Stimulated activated CD8-positive, alpha-beta memory T cell treated with anti-CD3 and anti-CD28 coated beads, Interleukin-4, amount 100 ng/mL, for 48 hours (primary cell): ENCODE measurements at places on chromosomes 3 and 15.

DNA sequence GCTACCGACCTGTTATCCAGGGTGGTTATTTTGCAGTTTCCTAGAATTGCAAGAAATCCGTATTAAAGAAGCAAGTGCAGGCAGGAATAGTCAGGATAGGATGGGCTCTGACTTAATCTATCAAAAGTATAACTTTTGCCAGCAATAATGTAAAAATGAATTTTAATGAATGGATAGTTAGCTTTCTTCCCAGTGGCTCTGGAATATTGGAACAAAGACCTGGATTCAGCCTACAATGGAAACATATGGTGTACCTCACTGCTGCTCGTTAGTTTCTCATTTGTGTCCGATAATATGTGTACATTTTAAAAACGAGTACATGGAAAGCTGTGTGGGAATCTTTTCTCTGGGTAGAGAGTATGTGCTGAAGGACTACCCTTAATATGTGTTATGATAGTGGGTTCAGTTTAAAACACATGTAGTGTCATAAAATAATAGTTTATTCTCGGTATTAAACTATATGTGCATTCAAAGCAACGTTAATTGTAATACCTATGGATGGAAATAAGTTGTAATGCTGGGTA, 805 bp downstream of the SERPINI1 start:
- no peak for DNase-seq

- no peak for DNase-seq
These were observed 435.8 kb downstream of the SHQ1 start for GRCh38 chr3:72412340-72412956.

DNA sequence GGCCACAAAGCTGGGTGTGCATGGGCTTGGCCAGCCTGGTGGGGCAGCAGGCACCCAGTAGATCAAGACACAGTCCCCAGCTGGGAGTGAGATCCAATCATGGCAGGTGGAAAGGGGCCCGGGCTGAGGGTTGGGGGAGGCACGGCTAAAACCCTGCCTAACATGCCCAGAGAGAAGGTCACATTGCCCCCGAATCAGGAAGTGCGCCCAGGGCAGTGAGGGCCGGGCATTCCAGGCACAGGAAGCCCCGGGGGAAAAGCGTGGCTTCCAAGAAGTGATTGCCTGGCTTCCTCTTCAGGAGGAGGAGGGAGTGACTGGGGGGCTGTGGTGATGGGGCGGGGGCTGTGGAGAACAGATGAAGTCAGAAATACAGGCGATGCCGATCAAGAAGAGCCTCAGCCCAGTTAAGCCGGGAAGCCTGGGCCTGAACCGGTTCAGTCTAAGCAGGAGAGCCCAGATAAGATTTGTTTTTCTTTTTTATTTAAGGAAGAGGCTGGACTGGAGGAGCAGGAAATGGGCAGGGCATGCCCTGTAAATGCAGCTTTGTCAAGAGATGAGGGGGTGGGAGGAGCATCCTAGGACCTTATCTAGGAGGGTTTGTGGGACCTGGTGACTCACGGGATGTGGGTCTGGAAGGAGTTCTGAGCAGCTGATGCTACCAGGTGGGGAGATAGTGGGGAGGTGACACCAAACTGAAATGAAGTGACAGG, 83.9 kb downstream of the CHSY1 start:
- peak; percentile 83 for DNase-seq

DNA sequence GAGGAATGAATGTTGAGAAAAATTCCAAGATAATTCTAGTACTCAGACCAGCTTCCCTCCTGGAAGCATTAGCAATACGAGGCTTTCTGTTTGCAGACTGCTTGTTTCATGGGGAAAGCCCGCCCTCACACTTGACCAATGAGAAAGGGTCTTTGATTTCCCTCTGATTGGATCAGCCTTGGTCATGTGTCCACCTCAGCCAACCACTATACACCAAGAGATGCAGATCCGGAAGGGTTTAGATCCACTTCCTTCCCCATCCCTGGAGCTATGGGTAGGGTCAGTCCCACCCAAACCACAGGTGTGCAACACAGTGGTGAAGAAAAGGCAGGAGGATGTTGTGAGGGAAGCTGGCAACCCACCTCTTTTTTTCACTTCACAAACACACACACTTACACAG, 154.7 kb downstream of the SV2B start:
- DNase-seq = no peak

DNA sequence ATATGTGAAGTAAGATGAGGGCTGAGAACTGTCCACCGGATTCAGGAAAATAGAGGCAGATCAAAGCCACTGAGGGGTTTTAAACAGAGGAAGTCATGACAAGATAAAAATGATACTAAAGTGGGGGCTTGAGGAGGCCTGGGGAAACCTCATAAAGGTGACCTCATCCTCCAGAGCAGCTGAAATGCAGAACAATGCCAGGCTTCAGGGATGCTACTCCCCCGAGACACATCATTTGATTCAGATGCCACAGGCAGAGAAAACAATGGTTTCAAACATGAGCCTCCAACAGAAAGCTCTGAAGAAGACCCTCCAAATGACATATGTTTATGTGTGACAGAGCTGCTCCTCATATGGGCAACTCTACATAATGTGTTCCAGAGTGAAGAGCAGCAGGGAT, 6.4 kb downstream of the CFAP20DC start:
- DNase-seq = no peak

GRCh38 chr15:69314131-69314530, 15.4 kb downstream of the PAQR5 start:
- DNase-seq = no peak

GRCh38 chr15:39887832-39888231, 32.2 kb downstream of the GPR176 start:
- no peak for DNase-seq

DNA sequence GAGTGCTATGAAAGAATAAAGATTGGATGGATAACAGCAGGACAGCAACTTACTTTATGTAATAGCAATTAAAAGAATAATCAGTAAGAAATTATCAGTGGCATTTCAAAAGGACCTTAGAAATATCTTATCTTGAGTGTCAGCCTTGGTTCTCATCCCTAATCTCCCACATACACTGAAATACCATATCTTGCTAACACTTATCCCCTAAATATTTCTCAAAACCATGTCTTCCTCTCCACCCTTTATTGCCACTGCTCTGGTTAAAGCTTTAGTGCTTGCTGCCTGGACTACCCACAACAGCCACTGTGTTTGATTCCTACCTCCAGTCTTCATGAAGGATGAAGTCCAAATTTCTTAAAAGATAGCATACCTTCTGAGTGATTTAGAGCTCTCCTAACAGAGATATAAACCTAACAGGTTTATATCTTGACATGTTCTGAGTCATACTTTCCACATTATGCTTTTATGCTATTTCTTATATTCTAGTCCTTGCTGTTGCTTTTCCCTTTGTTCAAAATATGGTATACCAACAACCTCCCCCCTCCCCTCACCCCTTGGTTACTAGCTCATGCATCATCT, 202.8 kb downstream of the RSRC1 start:
- no peak for DNase-seq

DNA sequence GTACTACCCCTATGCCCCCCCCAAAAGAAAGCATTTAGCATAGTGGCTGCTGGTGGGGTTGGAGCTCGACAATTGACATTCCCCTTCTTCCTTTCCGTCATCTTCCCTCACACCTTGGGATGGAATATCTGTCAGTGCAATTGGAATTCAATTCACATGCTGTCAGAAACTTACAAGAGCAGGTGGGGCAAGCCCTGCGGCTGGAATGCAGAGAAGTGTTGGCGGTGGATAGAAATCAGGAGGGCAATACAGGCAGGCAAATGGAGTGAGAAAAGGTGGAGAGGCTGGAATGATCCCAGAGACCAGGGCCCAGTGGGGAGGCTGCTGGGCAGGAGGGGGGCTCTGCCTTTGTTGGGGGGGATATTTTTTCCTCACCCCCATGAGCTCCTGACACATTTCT, 44.1 kb downstream of the FAM3D start:
- no peak for DNase-seq

- no peak for DNase-seq
These were observed 103.7 kb upstream of the ETV5 start for GRCh38 chr3:186212611-186213010.

DNA sequence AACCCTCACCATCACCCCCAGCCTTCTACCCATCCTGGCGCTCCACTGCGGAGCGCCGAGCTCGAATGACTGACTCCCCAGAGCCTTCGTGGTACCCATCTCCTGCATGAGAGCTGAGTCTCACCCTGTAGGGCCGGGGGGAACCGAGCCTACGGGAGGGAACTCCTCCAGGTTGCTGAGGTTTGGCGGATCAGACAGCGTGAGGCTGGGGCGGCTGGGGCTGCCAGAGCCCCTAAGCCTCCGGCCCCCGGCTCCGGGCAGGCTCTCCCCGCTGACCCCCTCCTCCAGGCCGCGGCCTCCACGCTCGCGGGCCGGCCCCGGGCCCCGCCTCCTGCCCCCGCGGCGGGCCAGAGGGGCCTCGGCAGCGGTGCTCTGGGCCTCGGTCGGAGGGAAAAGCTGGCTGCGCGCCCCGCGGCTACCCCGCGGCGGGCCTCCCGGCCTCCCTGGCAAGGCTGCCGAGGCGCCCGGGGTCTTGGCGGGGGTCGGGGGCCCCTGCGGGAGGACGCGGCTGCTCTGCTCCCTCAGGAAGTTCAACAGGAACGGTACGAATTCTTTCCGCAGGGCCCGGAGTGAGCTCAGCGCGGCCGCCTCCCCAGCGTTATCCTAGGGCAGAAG, 643 bp downstream of the CDAN1 start:
- peak; percentile 33 for DNase-seq

GRCh38 chr15:28260722-28261121, 61.3 kb downstream of the HERC2 start:
- DNase-seq = no peak

DNA sequence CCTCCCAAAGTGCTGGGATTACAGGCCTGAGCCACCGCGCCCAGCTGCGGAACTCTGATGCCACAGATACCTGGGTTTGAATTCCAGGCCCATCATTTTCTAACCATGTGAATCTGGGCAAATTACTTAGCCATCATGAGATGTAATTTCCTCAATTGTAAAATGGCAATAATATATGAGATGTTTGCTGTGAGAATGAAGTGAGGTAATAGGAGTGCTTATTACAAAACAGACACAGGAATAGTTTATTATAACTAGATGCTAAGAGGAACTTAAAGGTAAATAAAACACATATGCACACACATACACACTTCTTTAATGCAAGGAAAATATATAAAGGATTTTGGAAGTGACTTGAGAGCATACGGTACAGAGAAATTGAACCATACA, 64.7 kb upstream of the TNIK start:
- no peak for DNase-seq

DNA sequence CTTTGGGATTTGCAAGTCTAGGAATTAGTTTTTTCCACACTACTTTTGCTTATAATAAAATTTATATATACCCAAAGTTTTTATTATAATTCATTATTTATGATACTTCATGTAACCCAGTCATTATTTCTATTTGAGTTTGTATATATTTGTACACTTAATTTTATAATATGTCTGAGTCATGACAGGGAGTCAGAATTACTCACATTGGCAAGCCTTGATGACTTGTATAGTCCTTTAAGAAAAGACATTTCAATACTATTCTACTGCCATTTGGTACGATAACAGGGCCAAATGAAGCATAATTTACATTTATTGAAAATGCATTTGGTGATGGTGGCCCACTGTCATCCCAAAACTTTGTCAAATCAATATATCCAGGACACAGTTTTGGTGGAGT, 95.9 kb upstream of the UNC13C start:
- DNase-seq = no peak

DNA sequence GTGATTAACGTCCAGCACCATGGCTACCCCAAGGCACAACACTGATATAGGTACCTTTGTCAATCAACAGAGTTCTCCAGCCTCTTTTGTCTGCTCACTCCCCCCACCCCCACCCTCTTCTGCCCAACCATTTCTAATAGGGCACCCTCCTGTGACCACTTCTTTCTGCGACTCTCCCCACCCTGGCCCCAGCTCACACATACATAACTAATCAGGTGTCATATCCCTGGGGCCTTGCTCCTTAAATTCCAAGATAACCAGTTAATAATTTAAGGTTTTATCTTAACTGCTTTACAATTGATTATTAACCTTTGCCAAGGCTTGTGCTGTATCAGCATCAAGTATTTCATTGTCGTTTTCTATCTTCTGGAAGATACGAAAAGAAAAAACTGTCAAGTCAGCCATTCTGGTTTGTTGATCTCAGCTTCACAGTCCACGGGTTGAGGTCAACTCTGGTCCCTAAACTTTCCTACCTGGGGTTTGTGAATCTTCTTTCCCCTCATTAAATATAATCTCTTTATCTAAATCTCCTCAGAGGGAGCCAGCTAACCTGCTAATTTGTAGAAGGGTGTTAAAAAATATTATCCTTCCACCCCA, 27.3 kb upstream of the SLC28A2 start:
- DNase-seq = no peak

DNA sequence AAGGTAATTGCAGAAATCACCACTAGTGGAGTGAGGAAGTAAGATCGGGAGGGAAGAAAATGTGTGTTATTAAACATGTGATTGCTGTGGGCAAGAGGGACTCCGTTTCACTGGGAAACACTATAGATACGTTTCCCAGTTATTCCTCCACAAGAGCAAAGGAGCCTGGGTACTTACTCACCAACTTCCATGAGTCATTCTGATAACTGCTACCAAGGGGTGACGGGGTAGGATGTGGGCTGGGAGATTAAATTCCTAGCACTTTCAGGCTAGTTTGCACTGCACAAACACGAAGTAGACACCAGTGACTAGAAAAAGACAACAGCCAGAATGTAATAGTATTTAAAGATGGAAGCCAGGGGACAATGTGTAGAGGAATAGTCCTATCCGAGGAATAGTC, 812.9 kb upstream of the CFAP20DC start:
- DNase-seq = no peak

DNA sequence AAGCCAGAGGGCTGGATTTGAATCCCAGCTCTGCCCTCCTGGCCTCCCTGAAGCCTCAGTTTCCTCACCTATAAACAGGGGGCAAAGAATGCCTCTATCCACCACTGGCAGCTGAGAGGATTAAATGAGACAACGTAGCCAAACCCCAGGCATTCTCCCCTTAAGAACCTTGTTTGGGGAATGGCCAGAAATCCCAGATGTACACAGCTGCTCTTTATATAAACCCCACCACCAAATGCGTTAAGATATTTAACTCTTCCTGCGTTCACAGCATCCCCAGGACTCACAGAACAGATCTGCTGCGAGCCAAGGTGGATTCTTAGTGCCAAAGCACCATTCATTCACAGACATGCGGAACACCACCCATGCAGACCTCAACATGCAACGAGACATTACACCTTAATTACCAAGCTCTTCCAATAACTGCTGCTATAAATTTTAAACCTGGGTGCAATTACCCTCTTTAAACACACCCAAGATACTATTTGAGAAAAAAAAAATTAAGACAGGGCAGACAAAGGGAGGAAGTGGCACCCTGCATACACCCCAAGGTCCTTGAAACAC, 5.2 kb downstream of the TLE3 start:
- no peak for DNase-seq

DNA sequence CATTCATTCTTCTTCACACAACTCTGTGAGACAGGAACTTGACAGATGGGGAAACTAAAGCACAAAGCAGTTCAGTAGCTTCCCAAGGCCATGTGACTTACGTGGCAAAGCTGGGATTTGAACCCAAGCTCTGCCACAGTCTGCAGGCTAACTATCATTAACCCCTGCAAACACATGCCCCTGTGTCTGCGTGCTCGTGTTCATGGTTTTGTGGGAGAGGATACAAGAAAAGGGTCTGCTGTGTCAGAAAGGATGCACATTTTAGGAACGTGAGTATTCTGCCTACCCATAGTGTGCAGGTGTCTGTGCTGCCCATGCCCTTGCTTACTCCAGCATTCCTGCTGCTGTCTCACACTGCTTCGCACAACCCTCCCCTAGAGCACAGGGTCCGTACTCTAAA, 137.0 kb downstream of the CHDH start:
- DNase-seq = no peak
